ENCODE measurements at places on chromosomes 6 and 20.

- no peak for DNase-seq
These were observed at the start of gene VNN1 for GRCh38 chr6:132713352-132714134. VNN1 (minus strand) TSS chr6:132714055; CDS start chr6:132714035, 20 bp downstream.

GRCh38 chr20:2244523-2244922, 51.3 kb upstream of the TGM3 start:
- DNase-seq = no peak

- DNase-seq = no peak
These were observed 123.0 kb downstream of the TCP11 start for GRCh38 chr6:35018182-35018519.

DNA sequence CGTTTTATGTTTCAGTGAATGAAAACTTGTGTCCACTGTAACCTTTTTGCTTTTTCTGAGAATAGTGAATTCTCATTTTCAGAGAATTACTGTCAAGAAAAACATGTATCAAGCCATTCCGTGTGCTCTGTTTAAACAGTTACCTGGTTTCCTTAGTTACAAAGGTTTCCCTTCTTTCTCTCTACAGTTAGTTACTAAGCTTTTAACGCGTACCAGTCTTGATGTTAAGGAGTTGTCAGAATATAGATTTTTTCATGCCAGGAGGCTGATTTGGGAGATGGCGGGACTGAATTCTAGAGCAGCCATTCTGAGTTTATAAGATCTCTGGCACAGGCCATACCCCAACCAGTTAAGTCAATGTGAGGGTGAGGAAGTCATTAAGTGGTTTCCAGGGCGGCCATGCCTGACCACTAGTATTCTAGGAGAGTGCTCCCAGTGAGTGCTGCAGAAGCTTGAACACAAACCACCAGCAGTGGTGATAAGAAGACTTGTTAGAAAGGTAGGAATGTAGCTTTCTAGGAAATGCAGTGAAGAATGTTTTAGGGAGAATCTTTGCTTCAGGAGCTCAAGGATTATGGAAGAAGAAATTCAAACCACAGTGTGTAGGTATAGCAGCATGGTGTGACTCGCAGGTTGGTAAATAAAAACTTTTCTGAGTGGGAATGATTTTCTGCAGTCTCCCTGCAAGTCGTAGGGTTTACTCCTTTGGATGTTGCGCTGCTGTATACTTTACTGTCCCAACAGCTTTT, 112.9 kb downstream of the JARID2 start:
- no peak for DNase-seq

GRCh38 chr6:31729515-31729978, 448 bp upstream of the DDAH2 start:
- DNase-seq = peak; percentile 78

Measured in NCI-H748 treated with DMSO at 0.1 percent for 48 hours (cell line).